Chondrocyte (in vitro differentiated cells): ENCODE measurements at places on chromosomes 11 and 22. TPM values are rescaled to one million over a fixed set of nuclear protein-coding genes. Genes with fewer than 3 reads are reported as not detected.

DNA sequence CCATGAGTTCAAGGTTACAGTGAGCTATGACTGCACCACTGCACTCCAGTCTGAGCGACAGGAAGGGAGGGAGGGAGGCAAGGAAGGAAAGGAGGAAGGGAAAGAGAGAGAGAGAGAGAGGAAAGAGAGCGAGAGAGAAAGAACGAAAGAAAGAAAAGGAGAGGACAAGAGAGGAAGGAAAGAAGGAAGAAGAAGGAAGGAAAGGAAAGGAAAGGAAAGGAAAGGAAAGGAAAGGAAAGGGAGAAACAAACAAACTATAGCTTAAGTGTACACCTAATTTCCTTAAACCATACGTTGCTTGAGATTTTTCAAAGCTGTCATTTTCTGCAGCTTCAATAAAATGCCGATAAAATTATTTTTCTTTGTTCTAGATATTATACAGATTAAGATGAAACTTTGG, 80.2 kb upstream of the APOA1 start:
- no peak for DNase-seq

DNA sequence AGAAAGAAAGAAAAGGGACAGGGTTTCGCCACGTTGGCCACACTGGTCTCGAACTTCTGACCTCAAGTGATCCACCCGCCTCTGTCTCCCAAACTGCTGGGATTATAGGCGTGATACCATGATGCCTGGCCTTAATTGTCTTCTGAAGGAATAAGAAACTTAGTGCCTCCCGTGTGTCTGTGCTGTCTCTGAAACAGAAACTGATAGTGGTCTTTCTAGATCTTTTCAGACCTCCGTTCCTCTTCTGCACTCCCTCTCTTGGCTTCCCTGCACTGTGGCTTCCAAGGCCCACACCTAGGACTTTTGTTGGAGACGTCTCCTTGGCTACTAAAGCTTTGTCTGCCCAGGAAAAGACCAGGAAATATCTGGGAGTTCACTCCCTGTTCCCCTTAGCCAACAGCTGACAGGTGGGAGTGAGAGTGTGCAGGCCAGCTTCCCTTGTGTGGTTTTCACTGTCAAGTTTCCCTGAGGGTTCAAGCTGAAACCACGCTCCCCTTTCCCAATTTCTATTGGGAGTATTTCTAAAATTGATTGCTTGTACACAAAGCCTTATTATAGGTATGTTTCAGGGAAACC, 10.1 kb upstream of the HTR3B start:
- no peak for DNase-seq

- no peak for DNase-seq
These were observed 374.7 kb downstream of the DDX10 start for GRCh38 chr11:109039611-109040010.

DNA sequence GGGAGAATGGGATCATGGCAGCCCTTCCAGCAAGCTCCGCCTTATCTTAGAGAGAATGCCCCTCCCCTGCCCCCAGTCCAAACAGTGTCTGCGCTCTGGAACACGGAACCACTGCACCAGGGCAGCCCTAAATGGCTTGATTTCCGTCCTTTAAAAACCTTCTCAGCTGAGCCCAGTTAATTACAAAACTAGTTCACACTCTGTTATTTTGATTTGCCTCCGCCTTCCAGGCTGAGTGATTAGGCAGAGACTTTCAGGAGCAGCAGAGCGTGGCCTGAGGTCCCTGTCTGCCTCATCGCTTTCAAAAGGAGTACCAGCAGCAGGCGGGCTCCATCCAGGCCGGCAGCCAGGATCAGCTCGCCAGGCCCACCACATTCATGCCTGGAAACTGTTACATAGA, 313.0 kb downstream of the BRD1 start:
- DNase-seq: no peak

- no peak for DNase-seq
These were observed 56.0 kb upstream of the PTH start for GRCh38 chr11:13551834-13552233.

DNA sequence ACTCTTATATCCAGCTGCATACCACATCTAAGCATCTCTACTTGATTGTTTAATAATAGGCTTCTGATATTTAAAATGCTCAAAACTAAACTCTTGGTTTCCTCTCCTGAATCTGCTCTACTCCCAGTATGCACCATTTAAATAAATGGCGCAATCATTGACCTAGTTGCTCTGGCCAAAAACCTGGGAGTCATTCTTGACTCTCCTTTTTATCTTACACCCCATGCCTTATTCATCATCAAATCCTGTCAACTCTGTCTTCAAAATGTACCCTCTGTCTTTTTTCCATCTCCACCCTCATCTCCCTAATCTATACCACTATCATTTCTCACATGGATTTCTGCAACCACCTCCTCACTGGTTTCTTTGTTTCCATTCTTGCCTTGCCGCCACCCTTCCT, 399.6 kb upstream of the CCDC90B start:
- DNase-seq: no peak

GRCh38 chr22:18058371-18059093, 19.3 kb upstream of the PEX26 start:
- DNase-seq: peak; percentile 43

- no peak for DNase-seq
These were observed 666 bp downstream of the PDGFB start for GRCh38 chr22:39244136-39244495.

DNA sequence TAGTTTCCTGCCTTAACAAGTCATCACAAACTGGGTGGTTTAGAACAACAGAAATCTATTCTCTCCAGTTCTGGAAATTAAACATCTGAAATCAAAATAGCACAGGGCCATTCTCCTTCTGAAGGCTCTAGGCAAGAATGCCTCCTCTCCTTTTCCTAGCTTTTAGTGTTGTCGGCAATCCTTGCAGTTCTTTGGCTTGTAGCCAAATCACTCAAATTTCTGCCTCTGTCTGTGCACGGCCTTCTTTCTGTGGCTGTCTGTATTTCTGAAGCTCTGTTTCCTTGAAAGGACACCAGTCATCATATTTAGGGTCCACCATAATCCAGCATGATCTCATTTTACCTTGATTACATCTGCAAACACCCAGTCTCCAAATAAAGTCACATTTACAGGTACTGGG, 795.5 kb downstream of the METTL15 start:
- no peak for DNase-seq

- peak; percentile 84 for DNase-seq
These were observed 998 bp downstream of the BAIAP2L2 start for GRCh38 chr22:38109371-38110001.

DNA sequence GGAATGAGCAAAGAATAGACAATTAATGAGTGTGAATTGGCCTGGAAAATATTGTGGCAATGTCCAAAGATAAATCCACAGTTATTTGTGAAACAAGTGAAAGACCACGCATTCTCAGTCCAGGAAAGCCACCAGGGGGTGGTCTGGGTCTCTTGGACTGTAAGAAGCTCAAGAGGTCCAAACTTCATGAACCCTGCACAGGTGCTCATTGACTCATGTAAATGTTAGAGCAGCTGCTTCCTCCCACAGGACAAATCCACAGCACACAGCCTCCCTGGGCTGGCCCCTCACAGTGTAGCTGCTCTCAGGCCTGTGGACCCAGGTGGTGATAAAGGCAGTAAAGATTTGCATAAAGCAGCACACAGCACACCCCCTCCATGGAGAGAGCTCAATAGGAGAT, 114.0 kb downstream of the ZNF280B start:
- no peak for DNase-seq

Gene SLC22A25
- total RNA-seq: not detected in 3 replicates

Gene ZDHHC8
- total RNA-seq: 94.2 to 100 TPM (median 95.2 TPM) in 3 replicates

Gene GLB1L2
- total RNA-seq: 0.34 to 0.74 TPM (median 0.35 TPM) in 3 replicates

Gene ANGPTL5
- 4.0 TPM in 1 of 3 replicates, not detected in the others for total RNA-seq

Gene NECTIN1
- 9.1 to 10.3 TPM (median 9.7 TPM) in 3 replicates for total RNA-seq

Gene HPX
- 2.6 to 3.8 TPM (median 3.2 TPM) in 3 replicates for total RNA-seq

Gene TUB
- 14.1 to 17.2 TPM (median 14.3 TPM) in 3 replicates for total RNA-seq

Gene GAL
- total RNA-seq: 0.74 to 1.9 TPM (median 0.90 TPM) in 3 replicates

Gene BTBD18
- not detected in 3 replicates for total RNA-seq

Gene MYOD1
- not detected in 3 replicates for total RNA-seq

Gene KLHL35
- 6.3 to 12.5 TPM (median 10.1 TPM) in 3 replicates for total RNA-seq

Gene ADSL
- total RNA-seq: 56.3 to 62.2 TPM (median 58.1 TPM) in 3 replicates

Gene SPON1
- 0.10 TPM in 1 of 3 replicates, not detected in the others for total RNA-seq

Gene RFPL3
- total RNA-seq: not detected in 3 replicates
